ENCODE measurements at places on chromosomes 2 and 18.

GRCh38 chr2:16104315-16104948, 164.1 kb downstream of the MYCN start:
- H3K36me3 ChIP-seq, result no peaks in the 10 kb centered on the region
- H3K4me1 ChIP-seq, result peaks cover 31% of the 10 kb centered on the region
- DNase-seq, result no peak
- H3K4me3 ChIP-seq, result no peak overlapping the region
- H3K27me3 ChIP-seq, result peaks cover 2% of the 10 kb centered on the region

- no peak overlapping the region for H3K27ac ChIP-seq
- no peak overlapping the region for H3K4me3 ChIP-seq
- peaks cover 2% of the 10 kb centered on the region for H3K27me3 ChIP-seq
- no peak for DNase-seq
- no peaks in the 10 kb centered on the region for H3K4me1 ChIP-seq
Measured at GRCh38 chr2:167988296-167988695, 259.1 kb downstream of the STK39 start.

DNA sequence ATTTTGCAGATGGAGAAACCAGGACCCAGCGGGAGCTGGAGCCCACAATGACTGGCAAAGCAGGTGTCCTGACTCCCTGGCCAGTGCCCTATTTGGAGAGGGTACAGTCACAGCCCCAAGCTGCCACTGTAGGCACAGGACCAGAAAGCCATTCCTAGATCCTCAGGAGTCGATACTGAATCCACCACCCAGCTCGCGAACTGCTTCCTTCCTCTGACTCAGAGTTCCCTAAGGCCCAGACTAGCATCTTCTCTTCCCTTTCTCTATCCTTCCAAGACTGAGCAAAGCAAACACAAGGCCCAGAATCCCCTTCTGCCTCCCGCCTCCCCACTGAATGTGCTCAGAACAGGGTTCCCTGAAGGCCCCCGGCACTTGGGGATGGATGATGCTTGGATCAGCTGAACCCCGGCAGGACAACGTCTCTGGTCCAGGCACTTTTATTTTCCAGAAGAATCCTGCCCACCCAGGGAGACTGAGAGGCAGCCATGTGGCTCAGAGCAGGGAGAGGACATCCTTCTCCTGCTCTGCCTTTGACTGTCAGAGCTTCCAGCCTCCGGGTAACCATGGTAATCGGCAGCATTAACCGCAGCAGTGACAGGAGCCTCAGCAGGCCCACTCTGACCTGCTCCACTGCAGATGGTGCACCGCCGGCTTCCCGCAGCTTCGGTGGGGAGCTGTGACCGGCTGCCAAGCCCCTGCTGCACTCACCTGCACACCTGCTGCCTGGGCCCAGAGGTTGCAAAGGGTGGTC, 34.8 kb upstream of the KLHL29 start:
- peaks cover 3% of the 10 kb centered on the region for H3K27me3 ChIP-seq
- H3K36me3 ChIP-seq, result no peaks in the 10 kb centered on the region
- no peak overlapping the region for H3K27ac ChIP-seq
- DNase-seq, result no peak
- peaks cover 4% of the 10 kb centered on the region for H3K4me1 ChIP-seq

- no peak overlapping the region for H3K4me3 ChIP-seq
- H3K27ac ChIP-seq, result no peak overlapping the region
- H3K4me1 ChIP-seq, result no peaks in the 10 kb centered on the region
- H3K36me3 ChIP-seq, result no peaks in the 10 kb centered on the region
Measured at GRCh38 chr2:124339709-124340108, 314.6 kb downstream of the CNTNAP5 start.

- no peaks in the 10 kb centered on the region for H3K36me3 ChIP-seq
- no peak overlapping the region for H3K4me3 ChIP-seq
- no peak for DNase-seq
- no peaks in the 10 kb centered on the region for H3K4me1 ChIP-seq
- no peak overlapping the region for H3K27ac ChIP-seq
Measured at GRCh38 chr2:202609381-202610145, 25.2 kb upstream of the FAM117B start.

Data from endothelial cell (in vitro differentiated cells).